ENCODE measurements at places on chromosomes 7 and 10.

- no peak for DNase-seq
Measured at GRCh38 chr10:120415709-120416330, 41.2 kb upstream of the PLPP4 start.

DNA sequence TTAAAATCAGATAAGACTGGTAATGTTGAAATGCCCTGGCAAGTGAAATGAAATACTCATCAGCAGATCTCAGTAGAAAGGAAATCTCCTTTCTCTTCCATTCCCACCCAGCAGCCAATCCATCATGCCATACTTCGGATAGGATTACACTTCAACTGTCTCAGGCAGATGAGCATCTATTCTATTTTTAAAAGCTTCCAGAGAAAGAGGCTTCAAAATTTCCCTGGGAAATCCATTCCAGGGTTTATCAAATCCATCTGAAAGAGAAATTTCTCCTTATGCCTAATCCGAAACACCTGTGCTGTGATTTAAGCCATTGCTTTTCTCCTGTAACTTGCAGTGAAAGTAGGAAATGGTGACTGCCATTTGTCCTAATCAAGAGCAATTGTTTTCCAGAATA lies 60.4 kb upstream of the RAPGEF5 start:
- peak; percentile 29 for DNase-seq

DNA sequence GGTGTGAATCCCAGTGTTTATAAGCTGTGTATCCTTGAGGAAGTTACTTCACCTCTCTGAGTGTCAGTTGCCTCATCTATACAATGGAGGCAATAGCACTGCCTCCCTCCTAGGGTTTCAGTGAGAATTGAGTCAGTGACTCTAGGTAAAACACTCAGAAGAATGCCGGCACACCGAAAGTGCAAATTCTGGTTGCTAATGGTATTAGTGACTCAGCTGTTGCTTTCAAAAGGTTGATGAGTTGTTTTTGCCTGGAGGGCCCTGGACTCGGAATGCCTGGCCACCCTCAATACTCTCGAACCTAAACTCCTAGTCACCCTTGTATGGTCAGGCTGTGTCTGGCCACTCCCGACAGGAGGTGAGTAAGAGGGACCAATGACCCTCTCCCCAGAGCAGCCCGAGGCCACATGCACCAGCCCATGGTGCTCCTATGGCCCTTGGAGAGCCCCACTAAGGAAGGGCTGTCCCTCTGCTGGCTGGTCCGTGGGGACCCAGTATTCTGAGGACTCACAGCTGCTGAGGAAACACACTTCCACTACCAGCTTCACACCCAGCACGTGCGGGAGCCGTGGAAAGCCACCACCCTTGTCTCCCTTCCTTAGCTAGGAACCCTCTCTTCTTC lies 60.2 kb downstream of the CALML3 start:
- DNase-seq = no peak

DNA sequence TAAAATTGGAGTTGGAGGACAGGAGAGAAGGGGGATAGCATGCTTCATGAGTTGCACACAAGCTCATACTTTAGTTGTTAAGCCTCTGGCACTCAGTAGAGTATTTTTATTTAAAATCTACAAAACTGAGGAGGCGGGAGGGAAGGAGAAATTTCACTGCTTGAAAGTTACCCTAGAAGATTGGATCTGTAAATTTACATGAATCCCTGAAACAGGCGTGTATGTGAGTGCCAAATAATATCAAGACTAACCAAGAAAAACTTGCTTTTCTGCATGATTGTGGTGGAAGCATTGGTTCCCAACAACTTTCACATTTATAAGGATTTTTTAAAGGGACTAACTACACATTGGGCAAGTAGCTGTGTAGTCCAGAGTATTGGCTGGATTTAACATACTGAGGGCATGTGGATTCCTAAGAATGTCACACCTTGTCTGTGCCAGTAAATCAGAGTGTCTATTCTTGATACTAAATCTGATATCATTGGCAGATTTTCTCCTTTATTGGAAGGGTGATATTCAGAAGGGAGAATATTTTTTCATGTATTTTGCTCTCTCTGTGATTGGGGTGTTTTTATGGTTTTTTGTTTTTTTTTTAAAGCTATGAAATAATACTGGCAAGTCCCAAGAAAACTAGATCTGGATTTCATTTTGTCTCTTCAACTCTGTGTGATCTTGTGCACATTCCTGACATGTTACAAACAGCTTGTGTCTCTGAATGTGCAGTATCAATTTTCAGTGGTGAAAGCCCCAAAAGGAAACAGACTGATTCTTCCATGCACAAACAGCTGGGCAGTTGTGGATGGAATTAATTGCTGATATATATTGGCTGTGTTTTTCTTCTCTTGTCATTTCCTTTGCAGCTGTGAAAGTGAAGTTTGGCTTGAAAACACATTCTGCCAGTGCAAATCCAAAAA lies 67.2 kb downstream of the ADD3 start:
- DNase-seq = peak; percentile 92

DNA sequence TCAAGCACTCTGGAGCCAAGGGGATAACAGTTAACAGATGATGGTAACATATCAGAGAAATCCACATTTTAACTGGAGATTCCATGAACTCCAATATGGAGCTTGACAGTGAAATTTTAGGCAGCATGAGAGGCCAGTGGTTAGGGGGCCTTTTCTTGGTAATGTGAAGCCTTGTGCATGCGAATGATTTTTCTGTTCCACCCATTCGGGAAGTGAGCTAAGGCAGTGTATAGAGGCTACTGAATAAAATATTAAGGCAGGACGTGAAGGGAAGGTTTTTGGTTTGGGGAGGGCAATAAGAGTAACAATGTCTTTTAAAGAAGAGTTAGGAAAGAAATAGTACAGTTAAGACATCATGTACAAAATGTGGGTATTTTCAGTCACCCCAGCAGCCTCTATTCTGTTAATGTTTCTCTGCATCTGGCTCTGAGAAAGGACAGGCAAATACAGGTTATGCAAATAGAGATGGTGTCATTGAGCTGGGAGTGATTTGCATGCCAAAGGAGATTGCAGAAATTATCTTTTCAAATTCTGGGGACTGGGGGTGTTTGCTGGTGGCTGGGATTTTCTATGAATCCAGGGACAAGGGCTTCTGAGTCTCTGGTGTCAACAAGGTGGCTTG lies 6.8 kb upstream of the TAS2R60 start:
- DNase-seq = no peak

GRCh38 chr10:89278034-89278535 lies 23.8 kb upstream of the IFIT2 start:
- peak; percentile 90 for DNase-seq

DNA sequence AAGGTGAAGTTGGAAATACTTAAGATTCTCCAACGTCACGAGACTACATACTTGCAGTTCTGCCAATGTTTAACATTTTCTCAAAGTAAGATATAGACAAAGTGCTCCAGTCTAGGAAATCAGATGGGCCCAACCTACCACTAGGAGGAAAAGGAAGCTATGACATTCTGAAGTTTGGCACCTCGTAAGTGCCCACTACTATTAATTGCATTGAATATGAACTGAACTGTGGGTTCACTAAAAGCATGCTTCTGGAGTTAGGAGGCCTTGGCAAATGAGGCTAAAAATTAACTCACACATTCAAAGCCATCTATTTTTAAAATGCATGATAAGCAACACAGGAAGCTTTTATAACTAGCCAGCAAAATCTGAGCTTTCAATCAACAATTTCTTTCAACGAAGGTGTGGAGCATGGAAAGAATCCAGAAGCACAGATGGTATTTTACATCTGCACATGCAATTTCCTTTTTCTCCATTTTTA lies 149.7 kb downstream of the LRRTM3 start:
- no peak for DNase-seq

- DNase-seq = no peak
Measured at GRCh38 chr10:18501629-18502028, 149.8 kb downstream of the NSUN6 start.

- no peak for DNase-seq
Measured at GRCh38 chr7:25493805-25494366, 265.6 kb upstream of the NPVF start.

DNA sequence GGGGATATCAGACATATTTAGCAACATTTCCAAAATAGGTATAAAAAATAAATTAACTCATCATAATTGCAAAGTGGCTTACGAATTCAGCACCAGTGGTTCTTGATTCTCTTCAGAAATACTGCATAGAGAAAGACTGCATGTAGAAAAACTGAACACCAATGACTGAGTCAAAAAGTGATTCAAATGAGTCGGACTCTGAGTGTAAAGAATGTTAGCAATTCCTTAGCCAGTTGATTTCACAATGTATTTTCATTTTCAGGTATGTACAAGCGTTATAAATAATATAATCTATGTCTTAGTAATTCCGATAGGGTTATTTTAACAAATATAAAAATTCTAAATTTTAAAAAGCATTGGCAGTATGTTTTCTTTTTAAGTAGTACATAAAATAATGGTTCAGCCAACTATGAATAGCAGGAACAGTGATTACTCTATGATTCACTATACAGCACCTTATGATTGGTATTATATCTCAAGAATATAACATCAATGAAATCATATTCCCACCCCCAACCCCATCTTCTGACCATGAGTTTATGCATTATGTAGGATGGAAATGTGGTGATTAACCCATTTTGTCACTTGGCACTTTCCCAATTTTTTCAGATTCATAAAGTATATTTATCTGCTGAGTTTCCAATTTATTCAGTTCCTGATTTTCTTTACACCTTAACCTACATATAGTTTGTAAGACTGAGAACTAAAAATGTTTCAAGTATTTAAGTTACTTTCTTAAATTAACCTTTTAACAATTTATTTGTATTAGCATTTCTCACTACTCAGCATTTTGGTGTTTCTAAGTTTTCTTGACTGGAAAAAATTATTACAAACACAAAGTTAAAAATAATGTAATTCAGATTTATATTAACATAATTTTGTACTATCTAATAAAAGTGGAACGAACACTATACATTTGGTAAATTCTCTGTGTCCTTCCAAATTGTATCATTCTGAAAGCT lies 33.9 kb downstream of the DNAJC1 start:
- no peak for DNase-seq

- DNase-seq = no peak
Measured at GRCh38 chr10:92404612-92405418, 113.8 kb downstream of the MARCHF5 start.

- DNase-seq = no peak
Measured at GRCh38 chr10:59829024-59829423, 75.8 kb upstream of the MRLN start.

GRCh38 chr10:58352956-58353610 lies 18.3 kb downstream of the UBE2D1 start:
- DNase-seq = no peak

GRCh38 chr10:127878475-127879055 lies 14.2 kb downstream of the CLRN3 start:
- DNase-seq = no peak

DNA sequence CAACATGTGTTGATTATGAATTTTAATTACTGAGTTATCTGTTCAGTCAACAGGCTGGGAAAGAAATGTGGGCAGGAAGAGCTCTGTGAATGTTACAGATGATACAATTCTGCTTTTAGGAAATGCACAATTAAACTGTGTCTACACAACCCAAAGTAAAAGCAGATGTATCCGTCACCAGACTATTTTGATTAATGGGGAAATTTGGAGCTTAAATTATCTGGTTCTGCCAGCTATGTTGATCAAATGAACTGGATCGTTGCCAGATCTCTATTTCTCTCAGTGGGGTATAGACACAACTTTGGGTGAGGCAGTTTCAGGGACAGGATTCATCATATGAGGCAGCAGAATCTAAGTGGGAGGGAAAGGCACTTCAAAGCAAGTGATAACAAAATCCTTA lies 136.5 kb downstream of the NEUROD6 start:
- no peak for DNase-seq

GRCh38 chr7:108947526-108947925 lies 377.9 kb downstream of the DNAJB9 start:
- peak; percentile 65 for DNase-seq

DNA sequence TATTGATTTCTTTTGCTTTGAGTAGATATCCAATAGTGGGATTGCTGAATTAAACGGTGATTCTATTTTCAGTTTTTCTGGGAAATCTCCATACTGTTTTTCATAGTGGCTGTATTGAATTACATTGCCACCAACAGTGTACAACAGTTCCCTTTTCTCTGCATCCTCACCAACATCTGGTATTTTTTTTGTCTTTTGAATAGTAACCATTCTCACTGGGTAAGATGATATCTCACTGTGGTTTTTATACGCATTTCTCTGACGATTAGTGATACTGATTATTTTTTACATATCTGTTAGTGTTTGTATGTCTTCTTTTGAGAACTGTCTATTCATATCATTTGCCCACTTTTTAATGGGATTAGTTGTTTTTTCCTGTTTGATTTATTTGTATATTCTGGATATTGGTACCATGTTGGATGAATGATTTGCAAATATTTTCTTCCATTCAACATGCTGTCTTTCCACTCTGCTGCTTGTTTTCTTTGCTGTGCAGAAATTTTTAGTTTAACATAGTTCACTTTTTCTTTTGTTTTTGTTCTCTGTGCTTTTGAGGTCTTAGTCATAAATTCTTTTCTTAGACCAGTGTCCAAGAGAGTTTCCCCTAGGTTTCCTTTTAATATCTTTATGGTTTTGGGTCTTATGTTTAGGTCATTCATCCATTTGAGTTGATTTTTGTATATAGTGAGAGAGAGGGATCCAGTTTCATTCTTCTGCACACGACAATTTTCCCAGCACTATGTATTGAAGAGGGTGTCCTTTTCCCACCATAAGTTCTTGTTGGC lies 584.7 kb downstream of the PHTF2 start:
- no peak for DNase-seq

DNA sequence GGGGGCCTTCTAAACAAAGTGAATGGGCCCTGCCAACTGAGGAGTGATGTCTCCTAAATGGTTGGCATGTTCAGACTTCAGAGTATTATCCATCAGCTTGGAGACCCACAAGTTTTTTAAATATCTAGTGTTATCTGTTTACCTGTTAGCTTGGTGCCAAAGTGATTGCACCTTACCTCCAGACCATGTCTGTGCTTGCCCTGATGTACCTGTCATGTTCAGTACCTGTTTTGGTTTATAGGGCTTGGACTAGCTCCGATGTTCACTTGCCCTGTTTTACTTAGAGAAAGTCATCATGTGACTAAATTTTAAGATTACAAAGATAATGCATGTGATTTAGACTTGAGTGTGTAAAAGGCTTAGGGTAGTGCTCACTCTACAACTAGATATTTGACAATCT lies 67.7 kb downstream of the CNNM2 start:
- no peak for DNase-seq

DNA sequence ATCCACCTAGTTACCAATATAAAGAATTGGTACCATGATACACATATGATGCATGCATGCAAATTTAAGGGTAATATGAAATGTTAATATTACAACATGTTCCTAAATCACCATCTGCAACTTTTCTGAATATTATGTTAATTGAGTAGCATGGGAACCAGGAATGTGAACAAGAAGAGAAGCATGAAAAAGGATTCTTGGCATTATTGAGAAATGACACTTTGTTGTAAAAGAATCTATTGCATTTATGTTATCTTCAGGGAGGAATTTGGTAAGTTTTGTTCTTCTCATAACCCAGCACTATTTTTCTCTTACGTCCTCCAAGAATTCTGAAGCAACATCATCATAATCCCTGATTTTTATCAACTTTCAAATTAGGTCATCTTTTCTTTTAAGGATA lies 159.9 kb upstream of the SLC25A13 start:
- DNase-seq = no peak
